ENCODE measurements at places on chromosomes 1 and 21.

GRCh38 chr21:8994640-8995511 is 1526.5 kb upstream of the TPTE start:
- no peak for DNase-seq

GRCh38 chr1:221877311-221877710 is 135.4 kb upstream of the DUSP10 start:
- DNase-seq: no peak

- no peak for DNase-seq
Observed at GRCh38 chr1:236760986-236761385, 34.1 kb upstream of the MTR start.

- DNase-seq: no peak
Observed at GRCh38 chr21:29299046-29299915, 559 bp downstream of the BACH1 start.

DNA sequence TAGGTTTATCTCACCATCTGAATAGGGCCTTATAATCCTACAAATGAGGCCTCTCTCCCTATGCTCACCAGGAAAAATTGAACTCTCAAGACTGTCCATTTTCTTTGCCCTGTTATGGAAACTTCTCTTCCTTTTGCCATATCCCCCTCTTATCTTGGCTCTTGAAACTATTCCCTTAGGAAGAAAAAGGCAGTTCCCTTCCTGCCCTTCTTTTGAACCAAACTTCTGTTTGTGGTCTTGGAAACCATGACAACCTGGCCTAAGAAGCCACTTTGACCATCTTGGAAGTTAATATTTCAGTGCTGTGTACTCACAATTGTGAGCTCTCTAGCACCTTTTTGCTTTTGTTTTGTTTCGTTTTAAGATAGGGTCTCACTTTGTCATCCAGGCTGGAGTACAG is 40.0 kb downstream of the ATP2B4 start:
- no peak for DNase-seq

All from esophagus squamous epithelium (tissue), 5 donors.